ENCODE measurements at places on chromosomes 5 and 9.

DNA sequence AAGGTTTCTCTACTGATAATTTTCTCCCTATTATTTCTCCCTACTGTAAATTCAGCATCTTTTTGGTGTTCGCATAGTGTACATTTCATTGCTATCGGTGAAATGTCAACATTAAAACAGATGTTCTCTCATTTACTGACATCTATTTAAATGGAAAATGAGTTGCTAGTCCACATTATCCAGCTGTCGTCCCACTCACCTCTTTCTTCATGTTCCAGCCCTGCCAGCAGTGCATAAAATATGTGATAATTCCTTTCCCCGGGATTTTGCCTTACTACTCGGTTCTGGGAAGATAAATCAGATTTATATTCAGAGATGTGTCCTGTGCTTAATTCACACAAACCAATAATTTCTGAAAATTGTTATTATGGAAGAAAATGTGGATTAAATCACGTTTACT is 155.8 kb downstream of the MYO10 start:
- DNase-seq: no peak

DNA sequence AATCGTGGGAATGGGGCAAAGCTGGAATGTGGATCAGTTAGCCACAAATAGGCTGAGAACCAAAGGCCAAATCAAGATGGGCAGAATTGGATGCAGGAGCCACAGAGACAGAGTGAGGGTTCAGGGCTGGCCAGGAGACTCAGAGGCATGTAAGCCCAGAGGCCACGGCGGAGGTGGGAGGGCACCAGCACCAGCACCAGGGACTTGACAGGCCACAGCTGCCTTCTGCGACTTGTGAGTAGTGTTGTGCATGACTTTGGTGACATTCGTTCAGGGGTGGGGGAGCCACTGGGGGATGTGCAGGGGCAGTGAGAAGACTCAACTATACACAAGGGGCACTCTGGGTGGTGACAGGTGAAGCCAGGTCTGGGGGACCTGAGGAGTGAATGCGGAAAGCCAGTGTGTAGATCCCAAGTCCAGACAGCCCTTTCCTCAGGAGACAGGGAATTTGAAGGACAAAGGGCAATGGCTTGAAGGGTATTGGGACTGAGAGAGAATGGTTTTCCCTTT is 53.2 kb downstream of the TMOD1 start:
- no peak for DNase-seq

GRCh38 chr5:61767231-61768080 is 435.4 kb downstream of the ZSWIM6 start:
- DNase-seq: no peak

DNA sequence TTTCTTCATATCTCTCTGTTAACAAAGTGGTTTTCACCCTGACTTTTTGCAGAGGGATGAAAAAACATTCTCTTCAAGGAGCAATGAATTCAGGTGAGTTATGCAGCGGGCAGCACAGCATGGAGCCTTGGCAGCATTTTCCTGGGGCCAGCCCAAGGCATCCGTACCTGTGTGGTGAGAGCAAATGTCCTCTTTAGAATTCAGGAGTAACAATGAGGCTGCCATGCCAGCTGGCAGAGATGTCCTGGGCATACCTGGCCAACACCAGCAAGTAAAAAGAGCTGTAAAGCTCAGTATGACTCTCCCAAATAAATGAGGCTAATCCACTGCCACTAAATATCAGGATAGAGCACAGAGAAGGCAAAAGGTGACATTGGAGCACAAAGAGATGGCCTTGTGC is 277.6 kb upstream of the TRPC7 start:
- no peak for DNase-seq

GRCh38 chr5:31717561-31717960 is 78.6 kb downstream of the PDZD2 start:
- DNase-seq: no peak

DNA sequence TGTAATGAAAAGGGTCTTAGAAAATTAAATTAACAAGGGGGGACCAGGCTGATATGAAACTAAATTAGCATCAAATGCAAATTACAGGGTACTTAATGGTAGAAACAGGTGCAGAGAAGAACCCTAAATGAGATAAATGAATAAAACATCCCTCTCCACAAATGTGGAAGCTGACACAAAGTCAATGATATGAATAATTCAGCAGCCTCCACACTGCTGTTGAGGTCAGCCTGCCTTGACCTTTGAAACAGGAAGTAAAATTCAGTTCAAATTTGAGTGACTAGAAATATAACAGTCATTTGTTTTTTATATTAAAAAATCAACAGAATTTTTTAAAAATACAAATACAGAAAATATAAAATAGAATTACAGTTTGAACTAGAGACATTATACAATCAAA is 40.0 kb downstream of the EBF1 start:
- no peak for DNase-seq

GRCh38 chr9:115038178-115038577 is 79.8 kb downstream of the TNC start:
- DNase-seq: no peak

- DNase-seq: no peak
These were observed 1.7 kb downstream of the SNCB start for GRCh38 chr5:176628406-176629228.

DNA sequence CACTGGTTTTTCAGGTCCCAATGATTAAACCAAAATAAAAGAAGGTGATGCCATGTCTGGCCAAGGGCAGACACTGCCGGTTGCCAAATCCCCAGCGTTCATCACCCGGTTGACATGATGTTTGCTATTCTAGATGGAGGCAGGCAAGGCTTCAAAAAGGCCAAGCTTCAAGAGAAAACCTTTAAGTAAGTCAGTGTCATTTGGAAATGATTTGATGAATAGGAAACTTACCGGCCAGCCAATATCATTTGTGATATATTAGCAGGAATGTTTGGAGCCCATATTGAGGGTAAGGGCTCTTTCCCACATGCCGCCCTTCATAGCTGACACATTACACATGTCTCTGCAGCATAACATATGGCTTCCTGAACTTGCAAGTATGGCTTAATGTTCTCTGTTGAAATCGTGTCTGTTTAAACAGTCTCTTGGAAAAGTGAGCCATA is 89.5 kb upstream of the TTC23L start:
- no peak for DNase-seq

DNA sequence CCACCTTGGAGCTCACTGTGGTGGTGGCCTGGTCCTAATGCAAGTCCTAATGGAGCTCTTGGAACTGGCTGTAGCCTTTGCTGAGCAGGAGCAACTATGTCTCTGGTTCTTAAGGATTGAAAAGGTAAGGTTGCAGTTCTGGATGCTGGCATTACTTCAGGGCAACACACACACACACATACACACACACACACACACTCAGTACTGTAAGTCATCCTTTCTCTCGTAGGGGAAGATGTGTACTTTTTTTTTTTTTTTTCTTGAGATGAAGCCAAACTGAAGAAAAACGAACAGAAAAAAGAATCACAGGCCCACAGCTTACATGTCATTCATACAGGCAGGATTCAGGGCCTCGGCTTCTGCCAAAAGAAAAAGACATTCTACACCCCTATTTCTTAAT is 81.1 kb upstream of the RPS23 start:
- no peak for DNase-seq

DNA sequence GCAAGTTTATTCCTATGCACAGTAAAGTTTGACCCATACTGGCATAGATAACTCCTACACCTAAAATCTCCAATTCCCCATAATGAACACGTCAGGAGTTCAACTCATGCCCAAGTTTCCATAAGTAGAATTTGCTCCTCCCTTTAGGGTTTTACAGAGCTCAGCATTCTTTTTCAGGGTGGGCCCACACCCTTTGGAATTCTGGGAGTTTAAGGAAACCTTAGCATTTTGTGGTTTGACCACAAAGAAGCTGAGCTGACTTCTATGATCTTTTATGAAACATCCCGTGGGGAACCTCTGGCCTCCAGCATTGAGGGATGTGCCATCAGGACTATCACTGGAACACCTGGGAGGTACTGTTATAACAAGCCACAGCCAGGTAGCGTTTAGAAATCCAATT is 220.6 kb upstream of the MAP3K1 start:
- DNase-seq: no peak

DNA sequence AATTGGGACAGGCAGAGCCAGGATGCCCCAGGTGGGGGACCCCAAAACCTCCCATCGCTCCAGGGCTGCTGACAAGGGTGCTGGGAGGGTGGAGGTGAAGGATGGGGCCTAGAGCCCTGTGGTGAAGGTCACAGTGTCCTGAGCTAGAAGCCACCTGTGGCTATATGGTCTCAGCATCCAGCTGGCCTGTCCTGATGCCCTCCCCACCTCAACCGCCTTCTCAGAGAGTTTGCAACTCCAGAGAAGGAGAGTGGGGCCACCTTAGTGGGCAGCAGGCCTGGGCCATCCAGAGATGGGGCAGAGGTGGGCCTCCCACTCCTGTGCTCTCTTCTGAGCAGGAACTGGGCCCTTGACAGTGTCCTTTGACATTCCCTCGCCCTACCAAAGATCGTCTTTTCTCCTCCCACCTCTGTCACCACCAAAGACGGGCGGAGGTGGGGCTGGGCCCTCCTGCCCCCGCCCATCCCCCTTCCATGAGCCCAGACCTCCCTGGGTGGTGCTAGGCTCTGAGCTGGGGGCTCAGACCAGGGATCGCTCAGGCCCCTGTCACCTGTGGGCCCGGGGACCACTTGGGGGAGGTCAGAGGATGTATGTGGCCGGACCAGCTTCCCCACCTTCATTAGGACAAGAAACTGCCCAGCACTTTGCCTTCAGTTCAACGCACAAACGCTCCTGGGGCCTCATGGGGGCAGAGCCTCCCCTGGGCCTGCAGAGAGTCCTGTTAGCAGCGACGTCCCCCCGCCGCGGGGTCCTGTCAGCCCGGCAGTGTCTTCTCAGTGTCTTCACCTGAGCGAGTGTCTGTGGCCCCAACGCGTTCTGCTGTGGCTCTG is 10.0 kb upstream of the DOLPP1 start:
- DNase-seq: no peak

DNA sequence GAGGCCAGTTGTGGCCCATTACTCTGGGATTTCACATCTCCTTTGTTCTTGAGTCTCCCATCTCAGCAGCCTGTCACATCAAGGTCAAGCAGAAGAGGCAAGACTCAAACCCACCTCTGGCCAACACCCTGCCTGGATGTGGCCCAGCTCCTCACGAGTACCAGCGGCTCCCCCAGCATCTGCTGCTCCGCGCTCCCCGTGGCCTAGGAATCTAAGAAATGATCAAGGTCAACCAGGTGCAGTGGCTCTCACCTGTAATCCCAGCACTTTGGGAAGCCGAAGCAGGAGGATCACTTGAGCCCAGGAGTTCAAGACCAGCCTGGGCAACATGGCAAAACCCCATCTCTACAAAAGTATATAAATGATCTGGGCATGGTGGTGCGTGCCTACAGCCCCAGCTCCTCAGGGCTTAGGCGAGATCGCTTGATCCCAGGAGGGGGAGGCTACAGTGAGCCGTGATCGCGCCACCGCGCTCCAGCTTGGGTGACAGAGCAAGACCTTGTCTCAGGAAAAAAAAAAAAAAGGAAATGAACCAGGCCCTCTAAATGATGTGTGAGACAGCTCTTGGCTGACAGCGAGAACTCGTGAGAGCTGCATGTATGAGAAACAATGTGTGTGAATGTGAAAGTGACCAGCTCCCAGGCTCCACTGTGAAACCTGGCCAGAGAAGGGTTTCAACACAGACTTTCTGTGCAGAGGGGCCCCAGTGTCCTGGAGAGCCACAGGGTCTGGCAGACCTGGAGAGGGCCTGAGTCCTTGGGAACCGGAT is 61.6 kb upstream of the ANGPTL2 start:
- no peak for DNase-seq

DNA sequence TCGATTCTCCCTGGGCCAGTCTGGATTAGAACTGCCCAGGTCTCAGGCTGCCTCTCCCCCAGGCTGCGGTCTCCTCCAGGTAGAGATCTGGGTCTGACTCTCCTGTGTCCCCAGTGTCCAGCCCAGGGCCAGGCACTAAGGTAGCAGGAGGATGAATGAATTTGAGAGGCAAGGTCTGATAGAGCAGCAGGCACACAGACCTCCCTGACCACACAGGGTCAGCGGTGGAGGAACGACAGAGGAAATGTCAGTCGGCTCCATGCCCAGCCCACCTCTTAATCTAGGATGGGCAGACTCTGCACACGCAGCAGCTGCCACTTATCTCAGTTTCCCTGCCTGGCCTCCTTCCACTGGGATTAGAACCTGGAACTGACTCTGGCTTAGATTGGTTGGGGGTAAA is 272.7 kb upstream of the MVB12B start:
- no peak for DNase-seq

- no peak for DNase-seq
These were observed 76.4 kb upstream of the RARS1 start for GRCh38 chr5:168409591-168410458.

GRCh38 chr5:181189363-181189961 is 15.5 kb downstream of the TRIM7 start:
- DNase-seq: no peak

GRCh38 chr5:150075233-150075632 is 11.1 kb downstream of the CSF1R start:
- no peak for DNase-seq

DNA sequence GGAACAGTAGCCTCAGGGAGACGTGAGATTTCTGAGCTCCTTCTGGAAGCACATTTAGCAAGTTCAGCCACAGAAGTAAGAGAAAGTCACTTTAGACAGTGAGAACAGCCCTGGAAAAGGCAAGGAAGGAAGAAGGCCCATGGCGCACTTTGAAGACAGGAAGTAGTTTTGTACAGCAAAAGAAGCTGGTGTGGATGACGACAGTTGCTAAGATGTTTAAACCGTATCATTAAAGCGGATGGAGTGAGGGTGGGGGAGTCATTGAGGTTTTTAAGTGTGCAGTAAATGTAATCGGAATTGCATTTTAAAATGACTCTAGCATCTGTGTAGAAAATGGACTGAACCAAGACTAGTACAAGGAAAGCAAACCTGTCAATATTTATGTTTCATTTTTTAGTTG is 15.3 kb upstream of the TRPM3 start:
- no peak for DNase-seq

DNA sequence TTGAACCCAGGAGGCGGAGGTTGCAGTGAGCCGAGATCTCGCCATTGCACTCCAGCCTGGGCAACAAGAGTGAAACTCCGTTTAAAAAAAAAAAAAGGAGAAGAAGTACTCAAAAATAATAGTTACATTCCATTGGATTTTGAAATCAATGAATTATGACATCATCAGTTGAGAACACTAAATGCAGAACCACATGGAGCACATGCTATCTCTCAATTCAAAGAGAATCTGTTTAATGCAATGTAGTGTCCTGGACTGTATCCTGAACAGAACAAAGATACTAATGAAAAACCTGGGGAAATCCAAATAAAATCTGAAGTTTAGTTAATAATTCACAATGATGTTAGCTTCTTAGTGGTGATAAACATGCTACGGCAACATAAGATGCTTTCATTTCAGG is 20.3 kb downstream of the CDC14B start:
- no peak for DNase-seq

Measured in NCI-H748 treated with DMSO at 0.1 percent for 48 hours (cell line).